ENCODE measurements at places on chromosomes 12 and 14.

- no peak for DNase-seq
Measured at GRCh38 chr14:53331247-53331646, 178.1 kb upstream of the DDHD1 start.

DNA sequence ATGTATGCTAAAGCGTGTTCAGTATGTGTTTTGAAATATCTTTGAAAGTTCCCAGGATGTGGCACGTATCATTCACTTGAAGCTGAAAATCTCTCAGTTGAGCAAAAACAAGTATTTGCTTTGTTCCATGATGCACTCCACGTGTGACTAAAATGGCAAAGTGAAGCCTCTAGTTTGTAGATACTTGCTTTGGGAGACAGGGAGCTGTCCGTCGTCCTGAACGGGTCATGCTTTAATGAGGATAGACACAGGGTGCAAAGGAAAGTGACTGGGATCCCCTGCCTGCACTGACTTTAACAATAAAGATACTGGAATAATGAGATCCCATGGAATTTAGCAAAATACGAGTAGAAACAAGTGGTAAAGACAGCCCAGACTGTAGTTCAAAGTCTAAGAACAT is 991.4 kb downstream of the NRXN3 start:
- DNase-seq = no peak

GRCh38 chr12:23361971-23362370 is 587.5 kb downstream of the SOX5 start:
- DNase-seq = no peak

- DNase-seq = no peak
Measured at GRCh38 chr12:4068981-4069669, 195.9 kb upstream of the PARP11 start.

DNA sequence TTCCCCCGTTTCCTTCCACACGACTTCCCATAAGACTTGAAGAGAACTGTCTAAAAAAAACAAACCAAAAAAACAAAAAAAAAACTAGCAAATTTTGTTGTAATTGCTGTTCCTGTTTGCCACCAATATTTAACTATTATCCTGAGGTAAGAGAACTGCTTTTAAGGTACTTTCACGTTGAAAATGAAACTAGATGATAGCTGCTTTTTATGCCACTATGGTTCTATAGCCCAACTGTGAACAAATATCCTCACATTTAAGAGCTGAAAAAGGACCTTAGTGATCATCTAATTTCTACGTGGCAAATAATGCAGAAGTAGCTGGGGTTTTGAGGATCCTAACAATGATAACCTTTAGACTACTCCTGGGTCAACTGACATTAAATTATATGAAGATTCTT is 98.6 kb downstream of the TAOK3 start:
- DNase-seq = no peak

GRCh38 chr12:54546511-54546910 is 2.9 kb upstream of the PDE1B start:
- no peak for DNase-seq

DNA sequence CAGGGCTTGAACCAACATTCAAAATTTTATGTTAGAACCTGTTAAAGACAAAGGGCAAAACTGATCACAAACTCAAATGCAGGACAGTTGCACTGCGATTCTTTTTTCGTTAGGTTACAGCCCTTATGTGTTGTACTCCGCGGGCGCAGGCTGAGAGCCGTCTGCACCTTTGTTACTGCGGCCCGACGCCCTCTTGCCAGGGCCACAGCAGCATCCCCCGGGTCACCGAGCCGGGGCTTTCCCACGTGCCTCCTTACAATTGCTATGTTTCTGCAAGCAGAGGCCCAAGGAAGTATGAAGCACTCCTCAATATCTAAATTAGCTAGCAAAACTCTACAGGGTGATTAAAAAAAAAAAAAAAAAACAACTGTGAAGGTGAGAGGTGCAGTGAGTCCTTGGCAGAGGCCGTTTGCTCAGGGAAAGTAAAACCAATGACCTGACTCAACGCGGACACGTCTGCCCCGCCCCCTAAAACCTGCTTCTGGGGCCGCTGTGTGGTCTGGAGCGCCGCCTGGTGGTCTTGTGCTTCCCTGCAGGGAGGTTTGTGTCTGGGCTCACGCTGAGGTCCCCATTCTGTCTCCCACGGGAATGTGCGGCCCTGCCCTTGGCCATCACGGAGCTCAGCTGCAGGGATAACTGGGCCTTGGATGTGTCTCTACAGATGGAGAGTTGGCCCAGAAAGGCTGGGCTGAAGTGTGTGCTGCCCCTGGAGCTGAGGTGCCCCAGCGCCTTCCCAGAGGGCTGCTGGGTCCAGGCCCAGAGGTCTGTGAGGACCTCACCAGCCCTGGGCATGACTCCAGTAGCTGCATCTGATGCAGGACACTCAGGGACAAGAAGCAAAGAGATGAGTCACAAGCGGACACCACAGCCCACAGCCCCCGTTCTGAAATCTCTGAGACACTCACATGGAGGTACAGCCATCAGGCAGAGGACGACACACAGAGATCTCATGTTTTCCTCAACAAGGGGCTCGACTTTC is 418.5 kb downstream of the TMEM121 start:
- peak; percentile 61 for DNase-seq

GRCh38 chr12:108268397-108268796 is 70.7 kb downstream of the CMKLR1 start:
- no peak for DNase-seq

DNA sequence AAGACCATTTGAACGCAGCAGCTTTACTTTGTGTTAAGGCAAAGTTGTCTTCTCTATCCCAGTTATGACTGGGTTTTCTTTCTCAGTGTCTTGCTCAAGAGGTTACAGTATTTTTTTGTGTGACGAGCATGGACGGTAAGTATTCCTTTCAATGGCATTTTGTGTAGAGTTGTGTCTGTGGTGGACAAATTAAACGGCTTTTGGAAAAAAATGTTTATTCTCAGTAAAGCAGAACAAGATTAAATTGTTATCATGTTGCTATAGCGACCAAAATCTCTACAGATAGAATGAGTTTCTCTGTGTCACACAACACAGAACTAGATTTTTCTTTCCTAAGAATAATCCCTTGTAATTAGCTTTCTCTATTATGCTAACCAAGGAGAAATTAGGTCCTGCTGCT is 417.1 kb downstream of the AEBP2 start:
- no peak for DNase-seq

DNA sequence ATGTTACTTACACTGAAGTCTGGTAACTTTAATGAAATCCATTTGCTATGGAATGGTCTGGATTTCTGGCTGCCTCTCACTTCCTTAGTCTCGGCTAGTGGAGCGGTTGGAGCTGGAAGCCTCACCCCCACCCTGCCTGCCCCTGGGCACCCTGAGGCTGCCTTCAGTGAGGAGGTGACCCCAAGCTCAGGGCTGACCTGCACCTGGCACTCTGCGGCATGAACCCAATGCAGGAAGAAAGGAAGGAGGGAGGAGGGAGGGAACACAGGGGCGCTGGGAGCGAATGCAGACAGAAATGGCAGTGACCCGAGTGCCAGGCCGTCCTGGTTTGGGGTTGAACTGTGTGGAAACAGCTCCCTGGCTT is 353.1 kb downstream of the TMEM121 start:
- DNase-seq = no peak

DNA sequence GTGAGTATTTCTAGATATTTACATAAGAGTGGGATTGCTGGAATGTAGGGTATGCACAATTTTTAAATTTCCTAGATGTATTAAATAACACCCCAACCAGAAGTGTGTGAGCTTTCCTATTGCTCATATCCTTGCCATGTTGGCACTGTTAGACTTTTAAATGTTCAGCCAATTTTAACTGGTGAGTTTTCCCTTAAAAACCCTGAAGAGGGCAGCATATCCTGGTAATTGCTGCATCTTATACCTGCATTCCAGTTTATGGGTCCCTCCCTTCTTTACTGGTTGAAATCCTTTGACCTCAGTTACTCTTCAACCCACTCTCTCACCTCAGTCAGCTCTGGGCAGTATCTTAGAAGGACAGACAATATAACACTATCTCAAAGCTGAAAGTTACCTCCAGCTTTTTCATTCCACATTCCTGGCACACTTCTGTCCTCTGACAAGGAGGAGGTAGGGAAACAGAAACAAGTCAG is 270.6 kb downstream of the PAWR start:
- no peak for DNase-seq

GRCh38 chr12:65259501-65259900 is 19.0 kb upstream of the MSRB3 start:
- no peak for DNase-seq

DNA sequence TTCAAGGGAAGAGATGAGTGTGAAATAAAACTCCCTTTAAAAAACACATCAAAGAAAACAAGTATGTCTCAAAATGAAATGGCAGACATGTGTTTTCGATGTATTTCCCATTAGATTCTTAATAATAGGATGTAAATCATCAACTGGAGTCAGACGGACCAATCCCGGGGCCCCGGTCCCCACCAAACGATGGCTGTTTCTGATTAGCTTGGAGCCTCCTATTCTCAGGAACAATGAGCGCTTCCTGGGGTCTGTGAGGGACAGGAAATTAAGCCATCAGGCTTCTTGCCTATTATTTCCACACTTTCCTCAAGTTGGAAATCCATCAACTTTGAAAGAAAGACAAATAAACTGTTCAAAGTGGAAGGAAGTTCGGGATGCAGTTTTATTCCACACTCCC is 179.4 kb downstream of the EFCAB11 start:
- no peak for DNase-seq

DNA sequence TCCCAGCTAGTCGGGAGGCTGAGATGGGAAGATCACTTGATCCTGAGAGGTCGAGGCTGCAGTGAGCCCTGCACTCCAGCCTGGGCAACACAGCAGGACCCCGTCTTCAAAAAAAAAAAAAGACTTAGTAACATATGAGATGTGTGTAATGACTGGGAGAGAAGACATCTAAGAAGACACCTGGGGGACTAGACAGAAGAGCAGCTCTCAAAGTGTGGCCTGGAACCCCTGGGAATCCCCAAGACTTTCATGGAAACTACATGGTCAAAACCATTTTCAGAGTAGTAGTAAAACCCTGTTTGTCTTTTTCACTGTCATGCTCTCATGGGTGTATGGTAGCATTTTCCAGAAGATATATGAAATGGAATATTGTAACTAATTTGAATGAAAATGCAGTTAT is 45.3 kb downstream of the R3HDM2 start:
- DNase-seq = no peak

DNA sequence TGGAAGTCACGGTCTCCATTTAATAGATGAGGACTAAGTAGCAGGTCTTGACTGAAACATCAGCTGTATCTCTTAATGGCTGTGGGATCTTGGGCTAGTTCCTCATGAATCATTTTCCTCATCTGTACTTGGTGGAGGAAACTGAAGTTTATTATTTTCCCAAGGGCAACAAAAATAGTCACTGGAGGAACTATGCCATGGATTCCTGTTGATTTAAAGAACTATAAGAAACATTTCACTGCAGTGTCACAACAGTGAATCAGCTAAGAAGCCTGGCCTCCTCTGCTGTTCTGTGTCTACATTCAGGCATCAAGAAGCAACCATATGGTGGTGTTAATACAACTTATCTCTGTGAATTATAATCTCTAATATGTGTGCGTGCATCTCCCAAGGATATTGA is 200.5 kb downstream of the STXBP6 start:
- DNase-seq = no peak

- DNase-seq = no peak
Measured at GRCh38 chr14:32304296-32304695, 24.8 kb upstream of the AKAP6 start.

GRCh38 chr14:101903111-101903561 is 61.2 kb upstream of the DYNC1H1 start:
- peak; percentile 8 for DNase-seq

- DNase-seq = no peak
Measured at GRCh38 chr12:125228519-125229260, 163.5 kb downstream of the AACS start.

DNA sequence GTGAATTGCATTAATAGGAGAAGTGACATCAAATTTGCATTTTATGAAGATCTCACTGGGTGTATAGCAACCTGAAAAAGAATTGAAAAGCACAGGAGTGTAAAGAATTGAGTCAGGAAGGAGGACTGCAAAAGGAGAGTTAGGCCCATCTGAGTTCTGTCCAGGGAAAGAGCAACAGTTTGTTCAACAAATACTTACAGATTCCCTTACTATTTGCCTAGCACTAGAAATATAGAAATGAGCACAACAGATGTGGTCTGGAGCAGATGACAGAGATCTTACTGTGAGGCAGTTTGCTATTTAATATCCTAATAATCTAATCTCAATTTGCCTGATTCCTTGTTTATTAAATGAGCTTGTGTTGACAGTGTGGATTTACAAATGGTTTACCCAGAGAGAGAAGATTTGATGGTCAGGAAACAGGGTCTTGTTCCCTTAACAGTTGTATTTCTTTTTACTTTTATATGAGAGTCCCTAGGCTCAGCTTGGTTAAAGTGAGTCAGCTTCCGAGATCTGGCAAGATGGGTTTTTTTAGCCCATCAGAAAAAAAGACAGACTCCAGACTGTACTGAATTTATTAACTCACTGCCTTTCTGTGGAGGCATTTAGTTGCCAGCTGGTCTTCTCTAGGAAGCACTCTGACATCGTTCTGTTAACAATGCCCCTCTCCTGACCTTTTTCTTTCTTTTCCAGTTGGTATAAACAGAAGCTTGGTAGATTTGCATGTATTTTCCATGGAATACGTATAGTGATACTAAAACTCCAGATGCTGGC is 229.7 kb downstream of the TTC6 start:
- DNase-seq = no peak

DNA sequence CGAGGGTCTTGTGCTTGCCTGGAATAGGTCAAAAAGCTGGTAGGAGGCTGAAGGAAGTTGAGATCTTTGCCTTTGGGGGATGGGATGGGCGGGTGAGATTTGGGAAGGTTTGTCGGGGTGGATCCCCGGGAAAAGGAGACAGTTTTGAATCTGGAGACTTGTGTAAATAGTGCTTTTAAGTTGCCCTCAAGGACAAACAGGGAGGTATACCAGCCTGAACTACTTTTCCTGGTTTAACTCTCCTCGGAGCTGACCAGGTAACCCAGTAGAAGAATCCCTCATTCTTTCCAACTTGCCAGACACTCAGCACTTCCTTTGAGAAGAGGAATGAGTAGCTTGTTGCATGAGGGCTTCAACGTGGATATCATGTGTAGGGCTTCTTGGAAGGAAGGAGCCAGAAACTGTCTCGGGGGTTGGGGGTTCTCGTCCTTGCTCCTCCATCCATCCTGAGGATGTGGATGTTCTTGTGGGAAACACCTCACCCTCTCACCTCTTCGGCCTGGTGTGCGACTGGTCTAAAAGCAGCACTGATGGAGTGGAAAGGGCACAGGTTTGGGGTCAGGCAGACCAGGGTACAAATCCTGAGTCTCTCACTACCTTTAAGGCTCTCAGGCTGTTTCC is 1.9 kb downstream of the TEAD4 start:
- no peak for DNase-seq

GRCh38 chr12:83865431-83865830 is 1047.2 kb downstream of the SLC6A15 start:
- DNase-seq = no peak

- DNase-seq = no peak
Measured at GRCh38 chr12:124034297-124034696, 61.3 kb downstream of the ZNF664 start.

DNA sequence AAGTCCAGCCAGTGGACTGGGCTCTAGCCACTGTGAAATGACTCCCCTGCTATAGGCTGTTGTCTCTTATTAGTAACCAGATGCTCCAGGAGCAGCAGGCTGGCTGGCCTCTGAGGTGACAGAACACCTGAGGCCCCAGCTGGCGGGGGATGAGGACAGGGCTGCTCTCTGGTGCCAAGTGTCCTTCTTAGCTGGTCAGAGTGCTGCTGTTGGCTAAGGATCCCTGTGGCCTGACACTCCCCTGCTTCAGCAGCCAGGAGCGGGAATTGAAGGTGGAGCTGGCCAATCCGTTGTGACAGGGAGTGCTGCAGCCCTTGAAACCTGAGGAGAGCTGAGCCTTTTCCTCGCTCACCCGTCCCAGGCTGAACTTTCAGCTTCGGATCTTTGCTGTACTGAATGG is 30.7 kb downstream of the TMEM229B start:
- DNase-seq = no peak

- DNase-seq = no peak
Measured at GRCh38 chr12:69897744-69898143, 72.7 kb downstream of the MYRFL start.
